ENCODE measurements at places on chromosomes 1 and 21.

DNA sequence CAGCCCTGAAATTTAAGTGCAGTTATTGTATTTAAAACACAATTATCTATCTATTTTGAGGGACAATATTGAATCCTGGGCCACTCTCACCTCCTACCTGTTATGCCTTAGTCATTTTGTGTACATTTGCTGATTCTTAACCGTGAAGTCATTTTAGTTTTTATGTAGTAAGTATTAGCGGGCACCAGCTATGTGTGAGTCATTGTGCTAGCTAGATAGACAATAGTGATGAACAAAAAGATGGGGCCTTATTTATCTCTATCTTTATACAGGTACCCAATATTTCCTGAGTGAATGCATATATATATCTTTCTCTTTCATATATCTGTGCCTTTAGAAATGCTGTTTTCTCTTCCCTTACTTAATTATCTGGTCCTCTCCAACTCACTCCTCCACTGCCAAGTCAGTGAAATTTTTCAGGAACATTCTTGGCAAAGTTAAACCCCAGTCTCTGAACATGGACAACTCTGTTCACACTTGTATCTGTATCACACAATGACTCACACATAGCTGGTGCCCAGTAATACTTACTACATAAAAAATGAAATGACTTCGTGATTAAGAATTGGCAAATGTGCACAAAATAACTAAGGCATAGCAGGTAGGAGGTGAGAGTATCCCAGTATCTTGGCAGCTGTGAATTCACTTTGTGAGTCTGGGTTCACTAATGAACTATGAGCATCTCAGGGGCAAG lies 166.0 kb upstream of the C8B start:
- no peak for DNase-seq

DNA sequence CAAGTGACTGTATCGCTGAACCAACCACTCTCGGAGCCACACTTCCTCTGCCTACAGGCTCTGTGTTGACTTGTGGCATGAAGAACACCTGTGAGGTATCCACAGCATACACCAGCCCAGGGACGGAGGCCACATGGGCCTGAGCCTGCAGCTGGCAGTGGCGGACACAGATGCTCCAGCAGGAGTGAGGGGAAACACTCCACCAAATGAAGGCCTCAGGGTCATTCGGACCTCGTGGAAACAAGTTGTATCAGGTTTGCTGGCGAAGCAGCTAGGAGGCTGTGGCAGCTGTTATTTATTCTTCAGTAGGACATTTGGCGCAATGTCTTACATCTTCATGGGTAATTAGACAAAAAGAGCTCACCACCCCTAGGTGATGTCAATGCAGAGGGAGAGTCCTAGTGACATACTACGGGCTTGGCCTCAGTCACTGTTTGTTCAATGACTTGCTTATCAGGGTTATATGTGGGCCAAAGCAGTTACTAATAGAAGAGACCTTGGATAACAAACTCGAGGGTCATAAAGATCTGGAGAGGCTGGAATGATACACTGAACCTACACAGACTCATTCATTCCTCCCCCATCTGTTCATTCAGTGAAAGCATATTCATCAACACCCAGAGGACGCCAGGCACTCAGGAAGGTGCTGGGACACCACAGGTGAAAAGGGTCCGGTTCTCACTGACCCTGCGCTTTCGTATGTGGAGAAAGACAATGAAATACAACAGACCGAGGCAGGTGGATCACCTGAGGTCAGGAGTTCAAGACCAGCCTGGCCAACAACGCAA lies 11.6 kb upstream of the ETS2 start:
- no peak for DNase-seq

DNA sequence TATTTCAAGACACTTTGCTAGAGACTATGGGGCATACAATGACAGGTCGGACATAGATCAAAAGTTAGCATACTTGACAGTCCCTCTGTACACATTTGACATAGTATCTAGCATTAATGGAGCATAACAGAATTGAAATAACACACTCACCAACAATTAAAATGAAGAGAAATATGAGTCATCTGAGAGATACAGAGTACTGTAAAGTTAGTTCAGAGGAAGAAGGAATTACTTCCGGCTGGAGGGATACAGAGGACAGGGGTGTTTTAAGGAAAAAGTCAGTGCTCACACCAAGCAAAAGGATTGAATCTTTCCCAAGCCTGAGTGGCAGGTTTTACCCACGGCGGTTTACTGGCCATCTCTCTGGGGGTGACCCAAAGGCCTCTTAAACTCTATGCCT lies 2.4 kb downstream of the ZMYND12 start:
- no peak for DNase-seq

GRCh38 chr21:35796844-35797243 lies 263.5 kb downstream of the SETD4 start:
- DNase-seq = no peak

DNA sequence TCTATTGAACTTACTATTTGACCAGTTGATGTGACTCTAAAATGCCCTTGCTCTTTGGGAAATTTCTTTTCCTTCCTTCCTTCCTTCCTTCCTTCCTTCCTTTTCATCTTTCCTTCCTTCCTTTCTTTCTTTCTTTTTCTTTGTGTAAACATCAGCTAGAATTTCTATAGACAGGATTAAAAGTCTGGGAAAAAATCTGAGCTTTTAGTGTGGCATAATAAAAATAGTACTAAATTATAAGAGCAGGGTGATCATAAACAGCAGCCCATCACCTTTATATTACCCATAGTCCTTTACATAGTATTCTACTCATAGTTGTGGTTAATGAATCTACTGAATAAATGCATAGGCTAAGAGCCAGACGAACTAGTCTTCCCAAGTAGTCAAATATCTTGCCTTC lies 281.0 kb upstream of the DAB1 start:
- DNase-seq = no peak

DNA sequence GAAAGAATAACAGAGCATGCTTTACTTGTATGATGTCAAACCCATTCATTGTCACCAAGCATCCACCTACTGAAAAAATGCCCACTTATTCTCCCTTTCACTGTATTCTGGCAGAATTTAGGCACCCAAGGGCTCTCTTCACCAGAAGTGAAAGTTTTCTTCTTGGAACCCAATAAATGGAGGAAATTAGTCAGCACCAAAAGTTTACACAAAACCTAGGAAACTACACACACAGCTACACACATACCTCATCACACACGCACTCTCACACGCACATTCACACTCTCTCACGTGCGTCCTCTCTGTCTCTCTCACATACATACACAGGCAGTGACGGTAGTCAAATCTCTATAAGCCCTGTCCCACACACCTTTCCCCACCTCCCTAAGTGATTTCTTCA lies 37.6 kb downstream of the MCOLN2 start:
- no peak for DNase-seq

GRCh38 chr1:4972761-4973320 lies 318.4 kb downstream of the AJAP1 start:
- DNase-seq = no peak

DNA sequence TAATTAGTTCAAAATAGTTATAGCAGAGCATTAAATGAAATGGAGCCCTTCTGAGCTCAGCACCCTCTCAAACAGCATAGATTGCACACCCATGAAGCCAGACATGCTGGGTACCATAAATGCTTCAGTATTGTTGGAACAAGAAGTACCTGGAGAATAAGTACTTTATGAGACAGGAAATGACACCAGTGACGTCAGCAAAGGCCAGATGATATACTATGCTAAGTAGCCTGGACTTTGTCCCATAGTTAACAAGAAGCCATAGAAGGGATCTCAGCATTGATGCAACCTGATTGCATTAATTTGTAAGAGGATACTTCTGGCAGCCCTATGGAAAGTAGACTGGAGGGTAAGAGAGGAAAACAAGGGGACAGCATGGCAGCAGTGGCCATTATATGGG lies 16.3 kb upstream of the GADD45A start:
- DNase-seq = no peak

- DNase-seq = no peak
Measured at GRCh38 chr1:241507189-241507863, 12.2 kb downstream of the FH start.

DNA sequence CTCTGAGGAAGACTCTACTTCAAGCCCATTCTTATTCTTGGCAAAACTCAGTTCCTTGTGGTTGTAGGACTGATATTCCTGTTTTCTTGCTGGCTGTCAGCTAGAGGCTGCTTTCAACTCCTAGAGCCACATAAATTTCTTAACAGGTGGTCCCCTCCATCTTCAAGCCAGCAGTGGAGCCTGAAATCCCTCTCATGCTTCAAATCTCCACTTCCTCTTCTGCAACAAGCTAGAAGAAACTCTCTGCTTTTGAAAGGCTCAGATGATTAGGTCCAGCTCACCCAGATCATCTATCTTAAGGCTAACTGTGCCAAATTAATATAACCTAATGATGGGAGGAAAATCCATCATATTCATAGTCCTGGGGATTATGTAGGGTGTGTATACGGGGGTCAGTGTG lies 43.2 kb upstream of the CD34 start:
- DNase-seq = no peak

- no peak for DNase-seq
Measured at GRCh38 chr21:42360317-42360716, 6.0 kb downstream of the TFF1 start.

GRCh38 chr1:246012341-246012740 lies 494.7 kb downstream of the SMYD3 start:
- DNase-seq = no peak

DNA sequence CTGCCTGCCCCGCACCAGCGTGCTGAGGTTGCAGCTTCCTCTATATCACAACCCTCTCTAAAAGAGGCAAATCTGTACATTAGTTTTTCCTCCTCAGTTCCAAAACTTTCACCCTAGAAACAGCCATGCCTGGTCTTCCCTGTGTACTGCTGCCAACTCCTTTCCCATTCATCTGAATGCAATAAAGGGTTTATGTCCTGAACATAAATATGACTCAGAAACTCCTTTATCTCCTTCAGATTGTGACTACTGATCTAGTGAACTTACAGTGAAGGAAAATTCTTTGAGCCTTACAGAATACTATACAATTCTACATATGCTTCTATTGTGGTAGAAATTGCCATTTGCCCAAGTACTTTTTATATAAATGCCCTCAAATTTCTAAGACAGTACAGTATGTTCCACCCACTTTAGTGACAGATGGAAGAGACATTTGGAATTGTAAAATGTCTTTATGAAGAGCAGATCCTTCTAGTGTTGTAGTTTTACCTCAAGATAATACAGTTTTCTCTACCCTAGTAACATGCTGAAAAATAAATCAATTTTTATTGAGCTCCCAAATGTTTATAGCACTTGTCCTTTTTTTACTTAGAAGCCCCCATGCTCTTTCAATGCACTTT lies 345.1 kb upstream of the SNX7 start:
- DNase-seq = no peak

- no peak for DNase-seq
Measured at GRCh38 chr1:55286856-55287602, 71.9 kb upstream of the USP24 start.

DNA sequence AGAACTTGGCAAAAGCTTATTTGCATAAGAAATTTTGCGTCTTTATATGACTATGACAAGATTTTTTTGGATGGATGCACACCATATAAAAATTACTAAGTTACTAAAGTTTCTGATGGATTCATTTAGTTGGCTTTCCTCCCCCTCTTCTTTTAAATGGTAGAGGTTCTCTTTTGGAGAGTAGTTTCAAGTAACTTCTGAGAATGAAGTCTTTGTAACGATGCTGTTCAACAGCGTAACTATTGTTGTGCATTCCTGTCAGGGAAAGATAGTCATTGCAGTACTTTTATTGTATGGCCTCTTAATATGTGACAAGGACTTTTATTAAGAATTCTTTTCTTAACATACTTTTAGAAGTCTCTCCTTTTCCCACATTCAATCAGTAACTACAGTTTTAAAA lies 16.0 kb downstream of the NFIA start:
- no peak for DNase-seq

GRCh38 chr1:56363007-56363770 lies 216.2 kb downstream of the PLPP3 start:
- DNase-seq = no peak

DNA sequence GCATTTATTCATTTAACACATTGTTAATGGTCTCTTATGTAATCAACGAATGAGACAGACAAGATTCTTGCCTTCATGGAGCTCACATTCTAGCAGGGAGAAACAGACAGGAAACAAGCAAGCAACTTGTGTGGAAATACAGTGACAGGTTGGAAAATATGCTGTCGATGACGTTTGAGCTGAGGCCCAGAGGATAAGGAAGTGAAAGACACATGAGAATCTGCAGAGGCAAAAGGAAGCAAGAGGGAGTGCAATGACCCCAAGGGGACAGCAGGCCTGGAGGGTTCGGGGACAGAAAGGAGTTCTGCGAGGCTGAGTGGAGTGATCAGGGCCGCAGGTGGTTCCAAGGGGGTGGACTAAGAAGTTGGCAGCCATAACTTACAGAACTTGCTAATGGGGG lies 60.6 kb upstream of the AKT3 start:
- DNase-seq = no peak

- DNase-seq = peak; percentile 30
Measured at GRCh38 chr1:153510984-153511410, 24.8 kb downstream of the S100A6 start.

DNA sequence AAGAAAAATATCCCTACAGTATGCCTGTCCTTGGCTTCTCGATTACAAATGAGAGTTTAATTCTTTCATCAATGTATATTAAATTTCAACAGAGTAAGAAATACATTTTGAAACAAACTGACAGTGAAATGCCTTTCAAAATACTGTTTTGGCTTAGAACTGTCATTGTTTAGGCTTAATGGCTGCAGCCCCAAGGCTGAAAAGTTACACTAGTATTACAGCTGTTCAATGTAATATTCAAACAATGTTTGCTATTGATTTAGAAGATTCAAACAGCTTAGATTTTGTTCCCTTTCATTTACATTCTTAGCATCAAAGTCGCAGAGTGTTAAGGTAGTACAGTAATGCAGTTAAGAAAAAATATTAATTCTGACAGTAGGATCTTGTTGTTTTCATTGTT lies 882.9 kb upstream of the ADGRL2 start:
- no peak for DNase-seq

DNA sequence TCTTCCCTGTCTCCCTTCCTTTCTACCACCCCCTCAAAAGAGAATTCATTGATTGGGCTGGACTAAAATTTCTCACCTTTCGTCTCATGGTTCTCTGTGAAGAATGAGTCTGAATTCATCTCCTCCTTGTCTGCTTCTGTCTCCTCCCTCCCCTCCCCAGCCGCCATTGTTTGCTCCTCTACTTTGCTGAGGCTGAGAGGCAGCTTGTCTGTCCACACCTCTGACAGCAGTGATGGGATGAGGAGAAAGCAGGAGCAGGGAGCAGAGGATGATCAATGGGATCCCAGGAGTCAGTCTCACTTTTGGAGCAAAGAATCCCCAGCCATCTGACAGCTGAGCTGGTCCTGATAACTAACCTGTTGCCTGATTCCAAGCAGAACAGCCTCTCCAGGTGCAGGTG lies 2.5 kb downstream of the ILDR2 start:
- no peak for DNase-seq

DNA sequence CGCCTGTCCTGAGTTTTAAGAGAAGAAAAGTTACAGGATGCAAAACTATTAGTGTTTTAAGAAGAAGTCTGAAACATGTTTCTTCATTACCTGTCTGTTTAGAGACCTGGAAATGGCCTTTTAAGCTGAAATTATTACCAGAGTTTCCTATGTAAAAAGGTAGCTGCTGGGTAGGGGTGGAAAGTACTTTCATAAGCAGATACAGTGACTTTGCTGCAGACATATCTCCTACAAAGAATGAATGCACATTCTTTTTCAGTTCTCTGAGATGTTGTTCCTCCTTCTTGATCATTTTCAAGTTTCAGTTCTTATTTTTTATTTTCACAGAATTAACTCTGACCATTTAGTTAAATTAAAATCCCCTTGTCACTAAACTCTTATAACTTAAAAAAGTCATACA lies 1329.6 kb downstream of the KCNT2 start:
- DNase-seq = no peak

GRCh38 chr1:236147521-236148469 lies 5.5 kb downstream of the GPR137B start:
- DNase-seq = no peak

Data from cerebellar nuclear complex (tissue), 1 donor.